ENCODE measurements at places on chromosomes 16 and 17.
A peak's percentile ranks its signal among the peaks of the same experiment; 100 is the strongest.

- DNase-seq: no peak
These were observed 270.0 kb downstream of the SLC39A11 start for GRCh38 chr17:72822358-72823023.

GRCh38 chr16:23534868-23535860 is 22.0 kb downstream of the EARS2 start:
- DNase-seq: peak; percentile 18

DNA sequence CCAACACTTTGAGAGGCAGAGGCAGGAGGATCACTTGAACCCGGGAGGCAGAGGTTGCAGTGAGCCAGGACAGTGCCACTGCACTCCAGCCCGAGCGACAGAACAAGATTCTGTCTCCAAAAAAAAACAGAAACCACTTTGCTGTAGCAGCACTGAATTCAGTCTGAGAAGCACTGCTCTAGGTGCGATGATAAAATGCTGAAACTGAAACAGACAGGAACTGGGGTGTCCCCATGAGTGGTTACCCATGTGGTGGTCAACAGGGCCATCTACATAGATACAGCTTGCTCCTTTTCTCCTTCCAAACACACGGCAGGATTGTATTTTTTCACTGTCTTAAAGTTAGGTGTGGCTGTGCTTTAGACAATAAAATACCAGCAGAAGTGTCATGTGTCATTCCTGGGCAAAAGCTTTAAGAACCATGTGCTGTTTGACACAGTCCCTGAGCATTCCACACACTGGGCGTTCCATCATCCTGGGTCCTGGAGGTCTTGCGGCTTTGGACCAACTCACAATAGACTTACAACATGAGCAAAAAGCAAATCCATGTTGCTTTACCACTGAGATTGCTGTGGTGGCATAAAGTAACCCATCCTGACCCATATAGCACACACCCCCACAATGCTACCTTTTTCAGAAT is 11.5 kb downstream of the GAS7 start:
- DNase-seq: no peak

DNA sequence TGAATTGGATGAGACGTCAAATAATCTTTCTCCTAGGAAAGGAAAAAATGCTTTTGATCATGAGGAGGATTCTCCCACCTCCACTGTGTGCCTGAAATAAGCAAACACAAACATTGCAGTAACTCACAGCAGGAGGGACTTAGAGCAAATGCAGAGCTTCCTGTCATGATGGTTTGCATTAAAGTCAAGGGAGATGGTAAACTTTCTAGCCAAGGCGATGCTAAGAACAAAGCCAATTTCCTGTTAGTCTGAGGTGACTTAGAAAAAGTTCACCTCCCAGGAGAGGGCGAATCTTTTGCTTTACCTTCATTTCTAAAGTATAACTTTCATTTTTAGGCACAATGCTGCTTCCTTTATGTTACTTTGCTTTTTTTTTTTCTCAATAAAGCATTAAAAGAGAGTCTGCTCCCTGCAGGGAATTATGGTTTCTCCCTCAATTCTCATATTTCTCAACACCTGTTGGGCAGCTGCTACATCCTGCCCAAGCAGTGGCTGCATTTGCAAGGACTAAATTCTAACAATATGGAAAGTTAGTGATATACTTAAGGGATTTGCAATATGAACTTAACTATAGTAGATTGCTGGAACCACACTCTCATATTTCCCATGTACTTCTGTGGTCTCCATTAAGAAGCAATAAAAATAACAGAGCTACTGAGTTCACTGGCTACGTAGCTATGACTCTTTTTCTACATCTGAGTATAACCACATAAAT is 175.6 kb downstream of the PCTP start:
- no peak for DNase-seq

- DNase-seq: no peak
These were observed 50.3 kb upstream of the B4GALNT2 start for GRCh38 chr17:49082231-49082630.

- DNase-seq: peak; percentile 1
These were observed 33.9 kb upstream of the ZNF423 start for GRCh38 chr16:49889725-49890397.

DNA sequence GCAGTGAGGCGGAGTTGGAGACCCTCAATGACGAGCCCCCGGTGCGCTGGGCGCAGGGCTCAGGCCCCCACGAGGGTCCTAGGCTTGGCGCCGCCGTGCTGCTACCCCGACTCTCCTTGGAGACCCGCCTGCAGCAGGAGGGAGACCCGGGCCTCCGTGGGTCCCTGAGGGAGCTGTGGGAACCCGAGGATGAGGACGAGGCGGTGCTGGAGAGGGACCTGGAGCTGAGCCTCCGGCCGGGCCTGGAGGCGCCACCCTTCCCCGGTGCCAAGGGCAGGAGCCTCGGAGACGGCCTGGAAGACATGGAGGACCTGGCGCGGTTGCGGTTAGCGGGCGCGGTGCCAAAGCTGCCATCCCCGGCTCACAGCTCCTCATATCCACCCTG is 2.3 kb downstream of the MYO15B start:
- no peak for DNase-seq

DNA sequence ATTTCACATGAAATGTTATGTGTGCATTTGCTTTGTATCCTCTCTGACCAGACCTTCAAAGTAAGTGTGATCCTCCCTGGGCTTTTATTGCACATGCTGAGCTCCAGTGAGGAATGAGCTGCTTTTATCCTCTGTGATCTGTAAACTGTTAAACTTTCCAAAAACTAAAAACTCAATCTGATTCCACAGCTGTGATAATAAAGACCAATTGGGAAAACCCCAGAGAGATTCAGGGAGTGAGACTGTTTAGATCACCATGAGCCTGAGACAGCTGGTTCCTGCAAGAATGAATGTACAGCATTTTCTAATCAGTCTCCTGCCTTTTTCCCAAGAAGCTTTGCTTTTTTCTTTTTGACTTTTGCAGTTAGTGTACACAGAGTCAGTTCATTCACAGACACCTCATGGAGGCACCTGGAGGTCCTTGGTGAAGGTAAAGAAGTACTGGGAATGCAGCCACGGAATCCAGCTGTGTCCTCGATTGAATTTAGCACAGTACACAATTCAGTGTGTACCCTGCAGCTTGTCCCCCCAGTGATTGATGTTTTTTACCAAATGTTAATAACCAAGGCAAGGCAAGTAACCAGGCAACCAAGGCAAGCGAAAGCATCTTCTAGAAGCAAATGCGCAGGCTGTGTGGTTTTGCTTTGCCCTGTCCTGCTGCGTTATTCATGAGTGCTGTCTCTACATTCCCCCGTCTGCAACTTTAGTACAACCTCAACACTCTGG is 182.6 kb downstream of the LGALS9B start:
- DNase-seq: no peak

- DNase-seq: no peak
These were observed 35.7 kb upstream of the C16orf78 start for GRCh38 chr16:49337814-49338350.

DNA sequence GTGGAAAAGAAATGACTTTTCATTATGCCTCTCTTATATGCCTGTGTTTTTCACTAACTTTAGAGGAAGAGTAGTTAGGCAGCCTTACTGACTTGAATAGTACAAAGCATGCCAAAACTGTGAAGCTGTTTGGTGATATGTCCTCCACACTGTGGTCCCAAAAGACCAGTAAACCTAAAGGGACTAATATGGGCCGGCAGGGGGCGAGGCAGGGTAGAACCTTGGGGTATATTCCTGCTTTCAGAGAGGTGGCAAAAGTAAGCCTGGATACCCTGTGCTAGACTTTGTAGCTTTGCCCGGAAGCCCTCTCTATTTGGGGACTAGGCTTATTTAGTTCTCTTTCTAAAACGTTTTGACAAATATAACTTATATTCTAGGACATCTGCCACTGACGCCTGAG is 36.5 kb upstream of the VWA3A start:
- DNase-seq: no peak

DNA sequence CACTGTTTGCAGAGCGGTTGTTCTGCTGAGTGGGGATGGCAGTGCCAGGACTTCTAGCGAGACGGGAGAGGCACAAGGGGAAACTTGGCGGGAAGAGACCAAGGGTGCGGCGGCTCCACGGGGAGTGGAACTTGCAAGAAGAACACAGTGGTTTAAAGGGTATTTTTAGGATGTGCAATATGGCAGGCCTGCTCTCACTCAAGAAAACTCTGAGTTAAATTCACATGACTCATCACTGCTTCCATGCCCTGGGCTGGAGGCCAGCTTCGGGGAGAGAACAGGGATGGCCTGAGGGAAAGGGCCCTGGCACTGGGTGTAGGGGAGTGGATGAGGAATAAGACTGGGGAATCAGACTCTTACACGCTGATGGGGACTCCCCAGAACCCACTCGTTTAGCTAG is 13.3 kb upstream of the CD300LD start:
- DNase-seq: peak; percentile 68

Measured in EH (cell line).